Brain microvascular endothelial cell (primary cell): ENCODE measurements at places on chromosomes 12 and 14.

- no peak for DNase-seq
Observed at GRCh38 chr12:1099158-1099557, 108.1 kb downstream of the ERC1 start.

DNA sequence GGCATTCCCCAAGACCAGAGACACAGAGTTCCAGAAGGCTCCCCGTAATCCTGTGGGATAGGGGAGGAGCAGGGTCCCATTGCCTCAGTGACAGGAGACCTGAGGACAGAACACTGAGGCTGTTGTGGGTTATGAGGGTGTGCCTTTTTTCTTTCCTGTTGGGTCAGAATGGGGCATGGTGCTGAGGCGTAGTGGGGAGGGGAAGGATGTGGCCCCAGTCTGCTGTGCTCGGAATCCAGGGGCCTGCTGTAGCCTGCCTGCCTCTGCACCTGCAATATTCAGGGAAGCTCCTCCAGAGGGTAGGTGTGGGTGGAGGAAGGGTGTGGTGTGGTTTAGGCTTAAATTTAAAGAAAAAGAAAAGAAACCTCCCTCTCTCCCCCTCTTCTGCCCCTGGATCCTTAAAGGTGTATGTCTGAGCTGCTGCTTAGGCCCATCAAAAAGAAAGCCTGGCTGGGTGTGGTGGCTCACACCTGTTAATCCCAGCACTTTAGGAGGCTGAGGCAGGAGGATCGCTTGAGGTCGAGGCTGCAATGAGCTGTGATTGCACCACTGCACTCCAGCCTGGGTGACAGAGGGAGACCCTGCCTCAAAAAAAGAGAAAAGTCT is 18.7 kb downstream of the PLEKHG3 start:
- no peak for DNase-seq

- DNase-seq, result no peak
Observed at GRCh38 chr14:99546234-99546879, 57.6 kb downstream of the CCDC85C start.

GRCh38 chr12:45737638-45738037 is 8.1 kb downstream of the ARID2 start:
- no peak for DNase-seq

GRCh38 chr12:89648211-89648930 is 60.3 kb downstream of the ATP2B1 start:
- DNase-seq, result peak; percentile 63

DNA sequence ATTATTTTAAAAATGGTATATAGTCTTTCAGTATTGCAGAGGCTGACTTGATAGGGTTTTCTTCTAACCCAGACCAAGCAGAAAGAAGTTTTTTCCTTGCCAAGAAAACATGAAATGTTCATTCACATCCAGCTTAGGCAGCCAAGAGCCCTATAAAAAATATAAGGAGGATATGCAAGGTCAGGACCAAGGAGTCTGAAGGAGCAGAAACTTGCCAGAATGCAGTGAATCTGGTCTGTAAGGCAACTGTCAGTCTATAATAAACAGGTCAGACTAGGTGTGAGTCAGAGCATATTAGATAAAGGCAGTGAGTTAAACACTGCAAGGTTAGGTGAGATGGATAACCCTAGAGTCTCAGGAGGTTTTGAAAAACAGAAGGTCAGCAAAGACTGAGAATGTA is 645.5 kb downstream of the C12orf50 start:
- no peak for DNase-seq

DNA sequence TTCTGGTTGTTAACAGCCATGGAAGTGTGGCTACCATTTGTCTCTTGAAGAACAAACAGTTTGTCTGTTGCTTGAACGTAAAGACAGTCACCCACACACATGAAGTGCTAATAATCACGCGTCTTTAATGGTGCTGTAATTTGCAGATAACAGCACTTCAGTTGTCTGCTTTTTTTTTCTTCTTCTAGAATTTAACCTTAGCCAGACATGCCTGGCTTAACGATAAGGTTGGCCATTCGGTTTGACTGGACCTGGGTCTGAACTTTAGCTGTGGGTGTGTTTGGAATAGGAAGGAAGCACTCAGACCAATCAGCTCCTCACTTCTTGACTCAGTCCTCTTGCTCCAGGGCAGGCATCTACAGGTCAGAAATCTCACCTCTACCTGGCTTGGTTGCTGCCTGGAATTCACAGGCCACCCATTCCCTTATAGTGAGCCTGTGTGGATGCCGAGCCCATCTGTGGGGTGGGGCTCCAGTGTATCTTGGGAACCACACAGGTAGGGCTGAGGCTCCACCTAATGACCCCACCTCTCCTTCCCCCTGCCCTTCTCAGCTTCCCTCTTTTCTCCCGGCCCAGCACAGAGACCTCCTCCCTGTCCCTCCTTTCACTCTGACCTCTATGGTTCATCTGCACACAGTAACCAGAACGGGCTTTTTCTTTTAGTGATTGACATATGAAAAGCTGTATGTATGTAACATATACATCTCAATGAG is 246.4 kb upstream of the PWP1 start:
- no peak for DNase-seq

DNA sequence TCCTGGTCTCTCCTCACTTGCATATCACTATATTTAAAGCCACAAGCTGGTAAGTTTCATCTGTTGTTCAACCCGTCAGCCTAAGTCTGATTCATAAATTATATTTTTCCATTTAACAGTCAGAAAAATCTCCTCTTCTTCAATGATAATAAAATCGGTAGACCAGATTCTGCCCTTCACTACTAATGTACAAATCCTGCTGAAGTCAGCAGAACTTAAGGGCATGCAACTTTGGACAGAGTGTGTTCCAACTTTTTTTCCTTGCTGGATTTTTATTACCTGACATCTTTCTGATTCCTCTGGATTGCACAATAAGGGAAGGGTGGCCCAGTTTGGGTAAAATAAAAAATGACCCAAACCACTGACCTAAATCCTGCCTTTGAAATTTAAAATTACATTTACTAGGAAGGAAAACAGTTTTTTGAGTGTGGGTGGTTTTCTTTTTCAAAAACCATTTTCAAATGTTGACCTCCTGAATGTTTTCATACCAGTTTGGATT is 125.4 kb upstream of the DIO2 start:
- DNase-seq, result no peak

- no peak for DNase-seq
Observed at GRCh38 chr12:11676052-11676451, 26.6 kb downstream of the ETV6 start.

DNA sequence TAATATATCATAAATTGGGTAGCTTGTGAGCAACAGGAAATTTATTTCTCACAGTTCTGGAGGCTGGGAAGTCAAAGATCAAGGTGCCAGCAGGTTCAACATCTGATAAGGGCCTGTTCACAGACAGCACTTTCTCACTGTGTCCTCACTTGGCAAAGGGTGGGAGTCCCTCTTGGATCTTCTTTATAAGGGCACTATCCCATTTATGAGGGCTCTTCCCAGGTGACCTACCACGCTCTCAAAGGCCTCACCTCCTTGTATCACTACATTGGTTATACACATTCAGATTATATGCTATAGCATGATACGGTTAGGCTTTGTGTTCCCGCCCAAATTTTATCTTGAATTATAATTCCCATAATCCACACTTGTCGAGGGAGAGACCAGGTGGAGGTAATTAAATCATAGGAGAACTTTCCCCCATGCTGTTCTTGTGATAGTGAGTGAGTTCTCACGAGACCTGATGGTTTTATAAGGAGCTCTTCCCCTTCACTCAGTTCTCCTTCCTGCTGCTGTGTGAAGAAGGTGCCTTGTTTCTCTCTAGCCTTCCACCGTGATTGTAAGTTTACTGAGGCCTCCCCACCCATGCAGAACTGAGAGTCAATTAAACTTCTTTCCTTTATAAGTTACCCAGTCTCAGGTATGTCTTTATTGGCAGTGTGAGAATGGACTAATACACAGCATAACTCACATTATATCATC is 19.2 kb upstream of the LRIG3 start:
- DNase-seq, result no peak

- DNase-seq, result peak; percentile 97
Observed at GRCh38 chr12:92759634-92760268, 57.0 kb downstream of the PLEKHG7 start.

- DNase-seq, result no peak
Observed at GRCh38 chr12:9707356-9707755, 25.5 kb downstream of the CLECL1 start.

GRCh38 chr12:50251619-50252252 is 31.6 kb downstream of the LIMA1 start:
- DNase-seq, result no peak

DNA sequence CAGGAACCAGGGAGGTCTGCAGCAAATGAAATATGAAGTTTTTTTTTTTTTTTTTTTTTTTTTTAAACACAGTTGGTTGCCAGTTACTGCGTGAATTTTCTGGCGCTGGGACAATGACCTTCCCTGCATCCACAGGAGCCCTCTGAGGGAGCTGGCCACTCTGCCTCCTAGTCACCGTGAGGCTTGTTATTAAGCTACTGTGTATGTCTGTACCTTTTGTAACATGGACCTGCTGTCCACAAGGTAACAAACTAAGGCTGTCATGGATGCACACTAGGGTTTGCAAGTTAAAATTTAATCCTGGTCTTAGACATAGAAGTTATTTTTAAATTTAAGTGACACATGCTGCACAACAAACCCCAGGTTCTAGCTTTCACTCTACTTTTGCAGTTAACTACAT is 211.0 kb downstream of the SSPN start:
- no peak for DNase-seq

GRCh38 chr12:48061938-48062719 is 43.8 kb downstream of the SENP1 start:
- DNase-seq, result no peak
